PC-3 (cell line): ENCODE measurements at places on chromosomes 3 and 15. TPM values are rescaled to one million over a fixed set of nuclear protein-coding genes. Genes with fewer than 3 reads are reported as not detected.

Gene PLA1A
- 0.36 TPM in 1 of 2 replicates, not detected in the other for total RNA-seq

Gene CHRNA5
- 8.4 and 11.0 TPM in 2 replicates for total RNA-seq

Gene PRR23E
- total RNA-seq: not detected in 2 replicates

Gene OXTR
- total RNA-seq: 21.5 and 23.1 TPM in 2 replicates

Gene TMEM108
- not detected in 2 replicates for total RNA-seq

Gene PP2D1
- not detected in 2 replicates for total RNA-seq

Gene CACNA1D
- total RNA-seq: not detected in 2 replicates

Gene CDHR4
- not detected in 2 replicates for total RNA-seq

Gene NR1D2
- total RNA-seq: 24.7 and 24.8 TPM in 2 replicates

Gene EBLN2
- 3.8 and 6.2 TPM in 2 replicates for total RNA-seq

Gene GCNT3
- 0.18 TPM in 1 of 2 replicates, not detected in the other for total RNA-seq

Gene MST1R
- 39.0 and 70.6 TPM in 2 replicates for total RNA-seq

Gene MYL3
- not detected in 2 replicates for total RNA-seq

Gene SLC12A1
- not detected in 2 replicates for total RNA-seq

Gene RBMS3
- total RNA-seq: 5.4 and 13.5 TPM in 2 replicates

Gene ZNF710
- total RNA-seq: 12.9 and 21.2 TPM in 2 replicates

Gene SEMA6D
- total RNA-seq: 0.52 and 0.91 TPM in 2 replicates

Gene CPLX3
- not detected in 2 replicates for total RNA-seq

Gene SCAANT1
- not detected in 2 replicates for total RNA-seq

Gene SLC22A14
- 0.07 TPM in 1 of 2 replicates, not detected in the other for total RNA-seq

Gene CEP19
- 2.6 and 3.2 TPM in 2 replicates for total RNA-seq

Gene LRRC31
- 0.04 TPM in 1 of 2 replicates, not detected in the other for total RNA-seq

Gene ACKR4
- total RNA-seq: not detected in 2 replicates

Gene MELTF
- total RNA-seq: 40.6 and 46.8 TPM in 2 replicates

Gene PDCD7
- total RNA-seq: 9.5 and 13.7 TPM in 2 replicates

Gene HDGFL3
- total RNA-seq: 38.4 and 49.4 TPM in 2 replicates
